Spinal cord (tissue), 10 donors: ENCODE measurements at places on chromosomes 12 and 14.

DNA sequence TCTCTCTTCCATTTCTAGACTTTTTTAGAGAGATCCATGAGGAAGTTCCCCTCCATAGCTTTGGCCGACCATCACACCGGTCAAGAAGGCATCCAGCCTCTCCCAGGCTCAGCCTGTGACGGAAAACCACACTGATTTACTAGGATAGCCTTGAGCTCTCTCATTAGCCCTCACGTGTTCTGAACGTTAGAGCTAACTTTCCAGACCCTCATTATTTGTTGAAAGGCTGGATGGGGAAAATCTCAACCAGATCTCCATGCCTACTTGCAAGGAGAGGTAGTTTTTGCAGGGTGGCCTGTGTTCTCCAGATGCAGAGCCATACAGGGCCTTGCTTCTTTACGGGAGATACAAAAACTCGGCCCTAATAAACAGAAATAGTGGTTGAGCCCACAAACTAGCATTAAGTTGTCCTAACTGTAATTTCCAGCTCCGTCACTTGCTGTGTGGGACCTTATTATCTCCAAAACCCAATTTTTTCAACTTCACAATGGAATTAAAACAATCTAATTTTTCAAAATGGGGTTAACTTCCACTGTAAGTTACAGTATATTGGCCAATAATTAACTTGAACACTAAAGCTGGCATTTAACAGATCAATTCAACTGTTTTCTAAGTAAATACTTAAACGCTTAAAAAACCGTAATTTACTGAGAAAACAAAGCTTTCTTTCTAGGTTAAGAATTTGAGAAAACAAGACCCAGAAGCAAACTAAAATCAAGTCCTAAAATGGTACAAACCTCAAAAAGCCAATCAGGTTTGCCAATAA, 65.3 kb downstream of the KLHL28 start:
- no peak for DNase-seq

DNA sequence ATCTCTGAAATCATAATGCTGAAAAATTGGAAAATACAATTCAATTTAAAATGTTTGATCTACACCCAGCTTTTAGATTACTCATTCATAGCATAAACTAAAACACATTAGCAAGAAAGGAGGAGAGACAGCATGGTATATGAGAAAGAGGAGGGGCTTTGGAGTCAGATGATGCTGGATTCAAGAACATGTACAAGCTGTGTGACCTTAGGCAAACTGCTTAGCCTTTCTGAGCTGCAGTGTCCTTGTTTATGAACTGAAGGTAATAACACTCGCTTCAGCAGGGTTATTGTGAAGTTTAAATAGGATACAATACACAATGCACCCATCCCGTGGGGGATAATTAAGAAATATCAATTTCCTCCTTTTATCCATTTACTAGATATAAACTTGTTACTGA, 79.2 kb downstream of the MAP1LC3B2 start:
- DNase-seq = no peak

- no peak for DNase-seq
Observed at GRCh38 chr14:32596390-32596789, 267.3 kb downstream of the AKAP6 start.

DNA sequence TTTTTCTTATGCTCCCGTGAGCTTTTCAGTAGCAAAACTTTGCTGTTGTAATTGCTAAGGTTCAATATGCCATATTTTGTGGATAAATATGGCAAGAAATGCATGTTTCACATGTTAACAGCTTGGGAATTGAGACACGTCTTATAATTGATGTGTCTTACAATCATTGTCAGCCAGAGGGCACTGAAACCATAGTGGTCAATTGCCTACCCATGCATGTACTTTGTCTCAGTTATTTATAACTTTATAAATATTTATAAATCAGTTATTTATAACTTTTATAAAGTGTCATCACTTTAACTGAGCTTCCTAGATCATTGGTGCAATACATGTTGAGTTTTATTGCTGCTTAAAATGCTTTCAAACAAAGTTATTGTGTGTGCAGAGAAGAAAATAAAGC, 82.0 kb downstream of the CATSPERB start:
- DNase-seq = no peak
